ENCODE measurements at places on chromosomes 5 and 9.

GRCh38 chr5:146851133-146851532, 27.4 kb downstream of the PPP2R2B start:
- no peak for DNase-seq

- DNase-seq, result no peak
Observed at GRCh38 chr9:98886691-98887229, 56.9 kb upstream of the COL15A1 start.

DNA sequence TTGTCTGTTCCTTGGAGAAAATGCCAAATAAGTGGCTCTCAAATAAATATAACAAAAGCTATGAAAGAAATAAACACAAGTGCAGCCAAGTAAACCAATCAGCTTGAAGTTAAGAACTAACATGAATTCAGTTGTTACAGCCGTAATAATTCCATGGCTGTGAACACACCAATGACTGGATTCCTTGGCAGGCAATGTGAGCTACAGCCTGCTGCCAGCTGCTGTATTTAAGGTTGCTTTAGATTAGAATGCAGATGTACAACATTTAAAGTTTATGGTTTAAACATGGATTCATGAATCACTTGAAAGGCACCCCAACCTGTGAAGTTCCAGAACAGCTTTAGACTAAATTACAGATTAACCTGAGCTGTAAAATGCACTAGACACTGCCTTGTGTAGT, 626.4 kb upstream of the SEMA6A start:
- no peak for DNase-seq

GRCh38 chr9:92097997-92098482, 17.2 kb downstream of the SPTLC1 start:
- no peak for DNase-seq

GRCh38 chr9:132079391-132080091, at the start of gene MED27:
Gene MED27 (minus strand): TSS chr9:132079867. CDS start chr9:132079844, 23 bp downstream.
- peak; percentile 76 for DNase-seq

DNA sequence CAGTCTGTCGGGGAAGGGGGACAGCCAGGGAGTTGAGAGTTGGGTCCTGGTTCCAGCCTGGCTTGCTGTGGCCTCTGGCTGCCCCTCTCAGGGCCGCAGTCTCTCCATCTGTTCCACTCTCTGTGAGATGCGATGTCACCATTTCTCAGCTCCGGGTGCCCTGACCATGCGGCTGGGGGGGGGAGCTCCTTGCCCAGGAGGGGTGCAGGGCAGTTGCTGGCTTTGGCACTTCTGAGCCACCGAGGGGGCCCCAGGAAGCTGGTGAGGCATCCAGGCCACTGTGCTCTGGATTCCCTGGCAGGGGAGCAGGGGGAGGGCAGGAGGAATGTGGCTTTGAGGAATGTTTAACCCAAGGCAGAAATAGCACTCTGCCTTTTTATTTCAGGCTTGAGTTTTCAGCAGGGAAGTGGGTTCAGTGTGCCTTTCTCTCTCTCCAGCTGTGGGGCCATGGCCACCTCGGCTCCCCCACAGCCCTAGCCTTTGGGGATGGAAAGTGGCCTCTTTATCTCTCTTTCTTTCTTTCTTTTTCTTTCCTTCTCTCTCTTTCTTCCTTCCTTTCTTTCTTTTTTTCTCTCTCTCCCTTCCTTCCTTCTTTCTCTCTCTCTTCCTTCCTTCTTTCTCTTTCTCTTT, 11.0 kb downstream of the NCS1 start:
- DNase-seq, result peak; percentile 85

All from RCC 7860 (cell line).